Activated T-helper 1 cell treated with anti-CD3 and anti-CD28 coated beads, Interleukin-2, amount 50 U/mL, for 16 hours (primary cell): ENCODE measurements at places on chromosomes 3 and 15.

GRCh38 chr3:53823026-53823955 is 22.9 kb downstream of the CHDH start:
- DNase-seq, result no peak

DNA sequence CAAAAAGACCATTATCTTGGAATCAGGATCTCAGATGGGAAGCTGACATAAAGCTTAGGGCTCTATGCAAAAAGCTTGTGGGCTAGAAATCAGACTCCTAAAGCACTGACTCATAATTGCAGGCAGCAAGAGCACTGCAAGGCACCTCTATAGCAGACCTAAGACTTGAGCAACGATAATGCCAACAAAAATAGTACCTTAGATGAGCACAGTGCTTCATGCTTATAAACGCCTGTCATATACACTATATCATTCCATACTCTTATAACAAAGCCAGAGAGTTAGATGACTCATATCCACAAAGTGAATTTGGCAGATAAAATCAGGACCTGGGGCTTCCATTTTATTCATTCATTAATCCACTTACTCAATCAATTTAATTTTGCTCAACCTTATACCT is 560.8 kb downstream of the MCTP2 start:
- DNase-seq, result no peak

- no peak for DNase-seq
Observed at GRCh38 chr3:46943237-46944187, 33.0 kb downstream of the CCDC12 start.

- no peak for DNase-seq
Observed at GRCh38 chr3:127473244-127474024, 117.1 kb downstream of the TPRA1 start.

DNA sequence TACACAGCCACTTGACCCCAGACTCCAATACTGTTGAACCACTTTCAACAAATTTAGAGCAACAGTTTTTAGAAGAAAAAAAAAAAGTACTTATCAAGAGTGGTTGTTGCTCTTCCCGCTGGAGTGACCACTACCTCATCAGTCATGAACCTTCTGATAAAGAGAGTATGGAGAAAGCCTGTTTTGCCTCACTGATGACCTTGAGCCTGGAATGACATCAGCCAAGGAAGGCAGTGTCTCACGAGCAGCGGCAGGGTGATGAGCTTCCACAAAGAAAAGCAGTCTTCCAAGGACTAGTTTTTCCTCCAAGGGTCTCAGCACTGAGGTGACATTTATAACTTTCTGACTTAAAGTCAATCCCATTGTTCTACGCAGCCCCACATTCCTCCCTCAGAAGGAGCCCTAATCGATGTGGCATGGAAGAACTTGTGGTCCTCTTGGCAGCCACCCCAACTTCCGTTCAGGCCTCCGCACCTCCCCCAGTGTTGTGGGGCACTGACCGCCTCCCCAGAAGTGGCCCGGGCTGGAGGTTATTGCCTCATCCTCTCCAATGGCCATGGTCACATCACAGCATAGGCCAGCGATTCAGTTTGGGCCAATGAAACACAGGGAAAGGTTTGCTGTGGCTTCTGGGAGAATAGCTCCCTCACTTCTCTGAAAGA is 1.8 kb upstream of the CYP11A1 start:
- DNase-seq, result no peak

GRCh38 chr15:58460872-58461271 is 29.1 kb downstream of the LIPC start:
- DNase-seq, result no peak

GRCh38 chr3:106840319-106840718 is 536.9 kb upstream of the CCDC54 start:
- no peak for DNase-seq

DNA sequence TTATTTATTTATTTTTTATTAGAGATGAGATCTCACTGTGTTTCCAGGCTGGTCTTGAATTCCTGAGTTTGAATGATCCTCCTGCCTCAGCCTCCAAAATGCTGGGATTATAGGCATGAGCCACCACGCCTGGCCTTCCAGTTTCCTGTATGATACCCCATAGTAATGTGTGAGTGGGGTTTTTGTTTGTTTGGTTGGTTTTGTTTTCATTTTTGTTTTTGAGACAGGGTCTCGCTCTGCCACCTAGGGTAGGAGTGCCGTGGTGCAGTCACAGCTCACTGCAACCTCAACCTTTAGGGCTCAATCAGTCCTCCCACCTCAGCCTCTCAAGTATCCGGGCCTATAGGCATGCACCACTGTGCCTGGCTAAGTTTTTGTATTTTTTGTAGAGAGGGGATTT is 30.9 kb downstream of the GOLM2 start:
- DNase-seq, result no peak

GRCh38 chr3:197468866-197469382 is 86.8 kb downstream of the BDH1 start:
- no peak for DNase-seq

DNA sequence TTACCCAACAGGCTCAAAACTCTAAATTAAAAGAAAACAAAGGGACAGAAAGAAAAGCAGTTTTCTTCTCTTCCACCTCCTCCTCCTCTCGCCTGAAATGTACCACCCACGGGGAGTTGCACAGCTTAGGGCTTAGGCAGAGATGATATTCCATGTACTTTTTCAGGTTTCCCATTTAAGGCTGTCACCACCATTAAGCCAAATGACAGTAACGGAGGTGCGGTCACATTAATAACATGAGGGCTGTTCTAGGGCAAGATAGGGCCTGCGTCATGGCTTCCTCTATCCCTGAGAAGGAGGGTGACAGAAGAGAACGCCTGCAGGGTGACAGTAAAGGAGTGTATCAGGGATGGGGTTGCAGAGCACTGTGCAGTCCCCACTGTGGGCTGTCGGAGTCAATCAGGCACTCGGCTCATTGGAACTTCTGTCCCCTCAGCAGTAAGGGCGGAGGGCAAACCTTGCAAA is 51.7 kb upstream of the TJP1 start:
- DNase-seq, result no peak

DNA sequence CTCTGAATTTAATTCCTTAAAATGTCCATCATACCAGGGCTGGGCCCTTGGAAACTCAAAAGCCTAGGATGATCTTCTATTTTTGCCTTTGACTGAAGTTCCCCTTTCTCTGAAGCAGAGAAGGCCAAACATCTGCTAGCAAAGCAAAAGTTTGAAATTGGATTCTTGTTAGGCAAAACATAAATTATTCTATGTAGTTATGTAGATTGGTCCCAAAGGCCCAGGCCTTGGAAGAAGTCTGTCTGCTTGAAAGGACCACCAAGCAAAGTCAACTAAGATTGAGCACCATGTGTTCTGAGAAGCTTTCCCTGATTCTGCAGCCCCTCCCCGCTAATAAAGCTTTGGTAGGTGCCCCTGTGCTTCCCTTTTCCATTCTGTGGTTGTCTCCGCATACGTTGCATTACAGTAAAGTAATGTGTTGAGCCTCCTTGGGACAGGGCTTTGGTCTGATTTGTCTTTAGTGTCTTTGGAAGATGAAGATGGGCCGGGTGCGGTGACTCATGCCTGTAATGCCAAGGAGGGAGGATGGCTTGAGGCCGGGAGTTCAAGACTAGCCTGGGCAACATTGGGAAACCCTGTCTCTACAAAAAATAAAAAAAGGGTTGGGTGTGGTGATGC is 56.4 kb downstream of the RPL39L start:
- no peak for DNase-seq

- no peak for DNase-seq
Observed at GRCh38 chr15:57406062-57406772, 29.9 kb downstream of the CGNL1 start.

DNA sequence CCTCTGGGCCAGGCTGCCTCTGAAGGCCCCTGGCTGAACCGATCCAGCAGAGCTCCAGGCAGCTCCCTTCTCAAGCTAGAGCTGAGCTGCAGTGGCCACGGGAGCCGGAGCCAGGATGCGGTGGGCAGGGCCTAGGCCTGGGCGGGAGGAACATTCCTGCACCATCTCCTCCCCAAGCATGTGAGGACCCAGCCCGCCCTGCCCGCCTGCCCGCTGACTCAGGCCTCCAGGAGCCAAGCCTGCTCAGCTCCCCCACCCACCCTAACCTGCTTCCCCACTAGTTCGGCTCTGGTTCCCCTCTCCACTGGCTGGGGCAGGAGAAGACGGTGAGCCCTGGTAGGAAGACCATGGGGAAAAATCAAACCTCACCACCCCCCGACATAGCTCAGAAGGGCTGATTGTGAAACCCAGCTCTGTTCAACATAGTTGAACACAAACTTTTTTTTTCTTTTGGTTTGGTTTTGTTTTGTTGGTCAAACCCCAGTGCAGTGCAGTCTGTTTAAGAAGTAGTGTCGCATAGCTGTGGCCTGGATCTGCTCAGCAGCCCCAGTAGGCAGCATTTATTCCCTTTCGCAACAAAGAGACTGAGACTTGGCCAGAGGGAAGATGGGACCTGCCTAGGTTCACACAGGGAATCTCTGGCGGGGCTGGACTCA is 13.5 kb downstream of the SNX33 start:
- no peak for DNase-seq

DNA sequence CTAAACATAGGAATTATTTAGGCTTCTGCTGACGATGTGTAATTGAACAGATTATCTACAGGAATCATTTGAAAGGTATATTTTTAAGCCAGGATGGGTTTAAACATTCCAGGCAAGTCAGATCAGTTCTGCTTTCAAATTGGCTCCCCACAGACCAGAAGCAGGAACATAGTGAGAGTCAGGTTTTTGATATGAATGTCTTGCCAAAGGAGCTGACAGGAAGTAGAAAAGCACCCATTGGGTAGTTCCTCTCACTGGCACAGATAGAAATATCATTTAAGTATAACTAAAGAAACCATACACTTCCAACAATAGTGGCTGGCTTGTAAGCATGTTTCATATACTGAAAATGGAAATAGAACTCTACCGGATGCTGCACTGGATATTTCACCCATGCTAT is 95.2 kb downstream of the CLDN1 start:
- DNase-seq, result no peak

- no peak for DNase-seq
Observed at GRCh38 chr15:56496635-56497034, 31.7 kb upstream of the MNS1 start.

GRCh38 chr15:70204652-70205051 is 106.9 kb upstream of the TLE3 start:
- DNase-seq, result no peak

GRCh38 chr15:84666373-84666772 is 8.4 kb upstream of the NMB start:
- no peak for DNase-seq

DNA sequence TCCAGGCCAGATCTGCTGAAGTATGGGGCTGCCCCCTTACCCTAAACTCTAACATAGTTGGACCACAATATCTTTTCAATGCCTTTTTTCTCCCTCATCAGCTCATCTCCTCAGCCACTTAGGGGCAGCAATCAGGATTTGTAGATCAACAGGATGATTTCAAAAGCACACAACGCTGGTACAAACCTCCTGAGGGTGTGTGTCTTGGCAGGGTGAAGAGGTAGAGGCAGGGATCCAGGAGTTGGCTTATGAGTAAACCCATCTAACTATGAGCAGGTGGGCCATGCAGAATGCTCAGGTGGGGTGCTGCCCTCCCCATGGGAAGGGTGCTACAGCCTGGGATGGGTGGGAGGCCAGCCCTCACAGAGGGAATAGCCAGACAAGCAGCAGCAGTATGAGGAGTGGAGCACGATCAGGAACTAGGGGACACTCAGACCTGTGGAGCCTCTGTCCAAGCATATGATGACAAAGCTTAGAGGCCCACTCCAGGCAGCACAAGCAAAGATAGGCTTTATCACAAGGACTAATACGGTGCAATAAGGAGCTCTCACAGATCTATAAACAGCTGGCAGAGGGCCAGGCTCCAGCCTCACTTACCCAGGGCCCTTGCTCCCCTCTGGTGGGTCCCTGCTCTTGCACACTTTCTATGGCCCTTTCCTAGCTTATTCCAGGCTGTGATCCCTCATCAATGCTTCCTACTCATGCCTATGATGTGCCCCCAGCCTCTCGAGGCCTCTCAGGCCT is 32.2 kb downstream of the IL20RB start:
- DNase-seq, result no peak

DNA sequence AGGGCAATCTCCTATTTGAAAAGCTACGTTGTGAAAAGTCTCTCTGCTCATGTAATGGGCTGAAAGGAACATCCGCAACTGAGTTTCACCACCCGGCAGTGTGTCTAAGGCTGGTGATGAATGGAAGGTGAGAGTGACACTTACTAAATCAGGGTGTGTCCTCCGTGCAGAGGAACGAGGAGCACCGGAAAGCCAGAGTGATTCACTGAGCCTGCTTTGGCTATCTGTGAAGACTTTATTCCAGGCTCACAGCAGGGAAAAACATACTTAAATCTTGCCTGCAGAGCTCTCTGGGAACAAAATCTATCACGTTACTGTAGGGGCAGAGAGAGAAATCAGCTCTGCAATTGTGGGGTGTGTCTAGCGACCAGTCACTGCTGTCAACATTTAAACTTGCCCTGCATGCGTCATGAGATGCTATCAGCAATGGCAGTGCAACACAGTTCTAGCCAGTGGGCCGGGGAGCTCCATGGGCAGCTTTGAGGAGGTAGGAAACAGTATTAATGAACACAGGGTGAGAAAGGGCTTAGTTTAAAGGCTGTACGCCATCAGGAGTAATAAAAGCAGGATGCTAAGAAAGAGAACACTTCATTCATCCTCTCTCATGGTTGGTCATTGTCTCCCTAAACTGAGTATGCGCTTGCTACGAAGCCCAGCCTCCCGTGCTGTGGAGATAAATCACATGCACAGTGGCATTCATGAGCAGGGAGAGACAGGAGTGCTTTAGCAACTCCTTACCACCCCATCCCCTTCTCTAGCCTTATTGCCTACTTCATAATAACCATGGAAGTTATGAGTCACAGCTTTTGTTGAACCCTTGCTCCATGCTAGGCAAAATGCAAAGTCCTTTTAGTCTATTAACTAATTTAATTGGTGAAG is 542.7 kb upstream of the ADAMTS9 start:
- DNase-seq, result no peak

GRCh38 chr3:127151251-127151564 is 41.7 kb upstream of the PRR23E start:
- no peak for DNase-seq

- no peak for DNase-seq
Observed at GRCh38 chr15:77410701-77411618, 8.9 kb downstream of the PEAK1 start.

DNA sequence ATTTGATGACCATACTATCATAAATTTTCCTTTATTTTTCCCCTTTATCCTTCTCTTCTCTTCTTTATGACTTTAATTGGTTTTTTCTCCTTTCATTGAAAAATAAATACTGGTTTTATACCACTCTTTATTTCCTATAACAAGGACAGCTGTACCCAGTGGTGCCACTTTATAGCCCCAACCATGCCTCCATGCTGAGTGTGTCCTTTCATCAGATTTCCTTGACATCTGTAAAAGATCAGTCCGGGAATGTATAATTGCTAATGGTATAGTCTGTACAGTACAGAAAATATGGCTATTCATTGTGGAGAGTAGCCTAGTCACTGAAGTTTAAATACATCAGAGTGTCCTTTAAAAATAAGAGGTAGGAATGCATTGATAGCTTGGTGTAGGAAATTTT is 74.6 kb downstream of the EPHA3 start:
- no peak for DNase-seq

- no peak for DNase-seq
Observed at GRCh38 chr3:171622126-171622525, 161.9 kb upstream of the TNIK start.
